ENCODE measurements at places on chromosomes 12 and 14.
A peak's percentile ranks its signal among the peaks of the same experiment; 100 is the strongest.

DNA sequence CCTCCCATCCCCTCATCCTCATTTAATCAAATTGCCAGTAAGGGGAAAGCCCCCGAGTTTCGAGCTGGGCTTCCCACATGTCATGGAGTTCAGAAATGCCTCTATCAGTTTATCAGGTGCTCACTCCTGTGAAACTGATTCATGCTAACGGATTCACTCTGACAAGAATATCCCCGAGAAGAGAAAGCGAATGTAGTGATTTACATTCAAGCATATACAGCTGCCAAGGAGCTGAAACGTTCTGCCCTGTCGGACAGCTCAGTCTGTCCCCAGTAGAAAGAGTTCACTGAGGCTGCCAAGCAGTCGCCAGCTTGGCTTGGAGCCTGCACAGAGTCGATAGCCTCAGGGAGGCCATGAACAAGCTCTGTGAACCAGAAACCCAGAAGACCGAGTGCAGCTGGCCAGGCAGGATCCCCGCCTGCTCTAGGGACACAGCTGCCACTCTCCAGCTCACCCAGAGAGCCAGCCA lies 88.4 kb downstream of the TMCC3 start:
- DNase-seq, result peak; percentile 88

- no peak for DNase-seq
These were observed 189.7 kb upstream of the RGS6 start for GRCh38 chr14:71742485-71742884.

- no peak for DNase-seq
These were observed 21.4 kb upstream of the NXPH4 start for GRCh38 chr12:57195186-57195585.

DNA sequence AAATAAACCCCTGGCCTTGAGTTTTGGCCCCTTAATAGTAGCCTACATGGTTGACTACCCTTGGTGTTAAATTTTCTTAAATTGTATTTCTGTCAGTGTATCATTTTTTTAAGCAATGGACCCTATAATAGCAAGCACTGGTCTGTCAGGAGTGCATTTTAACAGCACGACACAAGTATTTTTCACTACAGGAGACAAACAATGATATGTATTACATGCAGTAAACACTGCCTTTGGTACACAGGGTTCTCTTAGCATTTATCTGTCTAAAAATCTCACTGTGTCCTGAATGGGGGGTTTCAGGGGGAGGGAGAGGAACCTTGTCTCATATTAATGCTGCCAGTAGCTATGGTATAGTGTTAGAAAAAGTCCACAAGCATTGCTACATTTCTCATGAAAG lies 18.4 kb downstream of the LMO3 start:
- DNase-seq, result no peak

DNA sequence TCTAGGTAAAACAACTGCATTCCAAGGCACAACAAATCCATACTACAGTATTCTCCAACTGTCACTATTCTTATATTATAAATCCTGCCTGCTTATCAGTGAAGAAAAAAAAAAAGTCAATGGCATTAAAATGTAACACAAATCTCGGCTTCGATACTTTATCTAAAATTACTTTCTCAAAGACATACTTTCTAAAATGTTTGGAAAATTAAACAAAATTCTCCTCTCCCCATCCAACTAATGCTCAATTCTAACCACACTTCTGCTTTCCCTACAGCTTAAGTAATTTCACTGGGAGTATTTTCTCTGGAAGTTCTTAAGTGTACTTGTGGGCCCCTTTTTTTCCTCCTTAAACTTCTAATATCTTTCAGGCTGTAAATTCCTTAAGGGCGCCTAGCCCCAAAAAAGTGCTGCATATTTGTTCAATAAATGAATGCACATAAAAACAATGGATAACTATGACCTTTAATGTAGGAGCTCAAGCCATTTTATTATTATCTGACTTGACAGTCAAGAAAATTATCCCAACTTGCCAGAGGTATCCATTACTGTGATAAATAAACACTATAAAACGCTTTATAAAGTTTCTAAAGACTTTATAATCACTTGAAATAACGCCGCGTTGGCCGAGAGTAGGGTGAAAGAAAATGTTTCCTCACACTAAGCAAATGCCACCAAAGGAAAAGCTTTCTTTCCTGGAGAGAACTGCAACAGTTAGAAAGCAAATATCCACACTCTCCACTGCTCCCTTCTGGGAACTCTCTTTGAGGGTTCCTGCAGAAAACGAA lies 977 bp downstream of the HEATR5A start:
- no peak for DNase-seq

- DNase-seq, result no peak
These were observed 299.0 kb upstream of the FOXG1 start for GRCh38 chr14:28467611-28468010.

Data from caudate nucleus (tissue), 63 donors.